Right renal cortex interstitium (tissue), 3 donors: ENCODE measurements at places on chromosomes 16 and 17. TPM values are rescaled to one million over a fixed set of nuclear protein-coding genes. Genes with fewer than 3 reads are reported as not detected.

DNA sequence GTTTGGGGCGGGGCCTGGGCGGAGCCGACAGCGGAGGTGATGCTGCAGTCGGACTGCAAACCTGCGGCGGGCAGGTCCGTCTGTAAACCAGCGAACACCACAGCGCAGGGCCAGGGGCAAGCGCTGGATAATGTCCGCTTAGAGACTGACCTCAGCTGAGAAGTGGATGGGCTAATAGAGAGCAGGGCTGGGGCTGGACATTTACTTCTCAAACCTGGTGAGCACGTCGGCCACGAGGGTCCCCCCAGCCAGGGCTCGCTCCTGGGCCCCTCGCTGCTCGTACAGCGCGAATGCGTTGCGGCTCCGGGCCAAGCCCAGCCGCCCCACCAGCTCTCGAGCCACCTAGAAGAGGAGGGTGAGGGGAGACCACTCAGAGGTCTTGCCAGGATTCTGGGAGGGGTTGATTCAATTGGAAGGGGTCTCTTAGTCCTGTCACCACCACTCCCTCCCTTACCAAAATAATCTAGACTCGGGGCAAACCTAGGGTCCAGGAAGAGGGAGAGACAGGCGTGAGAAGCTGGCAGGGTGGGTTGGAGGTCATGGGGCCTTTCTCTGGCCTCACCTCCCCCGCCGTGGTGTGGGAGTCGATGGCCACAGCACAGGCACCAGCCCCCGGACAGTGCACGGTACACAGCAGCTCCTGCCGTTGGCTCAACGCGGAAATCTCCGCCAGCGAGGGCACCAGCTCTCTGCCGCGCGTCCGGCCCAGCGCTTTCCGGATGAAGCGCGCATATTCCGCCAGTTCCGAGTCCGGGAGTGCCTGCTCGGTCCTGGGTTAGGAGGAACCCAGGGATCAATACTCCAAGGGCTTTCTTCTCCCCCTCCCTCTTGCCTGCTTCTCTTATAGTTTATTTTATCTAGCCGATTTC is 5.8 kb downstream of the PLEKHH3 start:
- DNase-seq: no peak

- no peak for DNase-seq
Observed at GRCh38 chr17:48102798-48103715, 1.8 kb upstream of the CBX1 start.

DNA sequence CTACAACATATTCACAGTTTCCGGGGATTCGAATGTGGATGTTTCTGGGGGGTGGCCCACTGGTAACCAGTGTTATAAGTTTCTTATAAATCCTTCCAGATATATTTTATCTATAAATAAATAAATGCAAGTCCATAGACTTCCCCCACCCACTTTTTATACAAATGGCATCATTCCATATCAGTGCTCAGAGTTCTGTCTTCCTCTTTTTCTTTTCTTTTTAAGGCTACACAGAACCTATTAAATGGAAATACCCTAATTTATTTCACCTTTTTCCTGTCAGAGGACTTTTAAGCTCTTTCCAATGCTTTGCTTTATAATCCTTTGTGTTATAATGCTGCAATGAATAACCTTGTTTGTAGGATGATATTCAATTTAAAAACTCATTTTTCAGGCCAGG is 3.8 kb downstream of the LGALS9 start:
- no peak for DNase-seq

- DNase-seq: no peak
Observed at GRCh38 chr17:41973408-41973811, 6.8 kb downstream of the CNP start.

- no peak for DNase-seq
Observed at GRCh38 chr16:89155184-89155679, 16.3 kb upstream of the CDH15 start.

DNA sequence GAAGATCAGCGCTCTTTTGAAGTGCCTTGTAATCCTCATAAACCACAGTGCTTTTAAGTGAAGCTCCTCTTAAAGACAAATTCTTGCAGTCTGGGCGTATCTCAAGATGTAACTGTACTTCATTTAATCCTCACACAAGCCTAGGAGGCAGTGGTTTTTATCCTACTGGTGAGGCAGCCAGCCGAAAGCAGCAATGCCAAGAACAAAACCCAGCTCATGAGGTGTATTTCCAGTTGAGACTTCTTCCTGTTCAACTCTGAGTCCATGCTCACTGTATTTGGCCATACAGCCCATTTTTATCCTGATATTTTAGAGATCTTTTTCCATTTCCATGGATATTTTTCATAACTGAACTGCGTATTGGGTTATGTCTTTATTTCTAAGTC is 13.7 kb downstream of the CTRB2 start:
- no peak for DNase-seq

Gene MED1
- 59.5 TPM for polyA plus RNA-seq

Gene CCL3
- polyA plus RNA-seq: 4.2 TPM

Gene FCSK
- 12.8 TPM for polyA plus RNA-seq

Gene ERAL1
- polyA plus RNA-seq: 65.0 TPM

Gene ENO3
- 22.9 TPM for polyA plus RNA-seq

Gene SLC16A6
- polyA plus RNA-seq: 0.51 TPM
